Erythroblast (primary cell): ENCODE measurements at places on chromosomes 7 and 10.

GRCh38 chr7:101099969-101100781, 14.9 kb downstream of the TRIM56 start:
- peak; percentile 97 for DNase-seq

DNA sequence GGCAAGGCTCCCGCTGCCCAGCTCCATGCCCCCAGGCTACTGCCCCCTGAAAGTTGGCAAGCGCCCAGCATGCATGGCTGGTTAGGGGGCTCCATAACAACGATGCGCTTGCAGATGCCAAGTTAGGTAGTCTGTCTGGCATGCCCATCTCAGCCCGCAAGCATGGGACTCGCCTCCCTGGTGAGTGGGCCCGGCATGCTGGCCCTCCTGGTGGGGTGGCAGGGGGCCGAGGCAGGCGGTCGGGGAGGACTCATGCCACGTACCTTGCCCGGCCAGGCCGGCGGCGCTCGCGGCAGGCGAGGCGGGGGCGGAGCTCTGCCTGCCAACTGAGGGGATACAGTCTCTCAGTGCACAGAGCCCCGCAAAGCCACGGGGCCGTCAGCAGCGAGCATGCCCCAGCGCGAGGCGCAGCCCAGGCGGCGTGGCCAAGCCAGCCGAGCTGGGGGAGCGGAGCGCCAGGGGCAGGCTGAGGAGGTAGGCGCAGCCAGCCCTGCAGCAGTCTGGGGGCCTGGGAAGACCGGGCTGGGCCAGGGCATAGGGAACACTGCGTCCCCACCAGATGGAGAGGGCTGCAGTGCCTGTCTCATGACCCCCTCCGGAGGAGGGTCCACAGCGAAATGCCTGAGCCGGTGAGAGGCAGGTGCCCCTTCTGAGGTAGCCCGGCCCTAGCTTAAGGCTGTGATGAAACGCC, 28.0 kb upstream of the NDST2 start:
- no peak for DNase-seq

DNA sequence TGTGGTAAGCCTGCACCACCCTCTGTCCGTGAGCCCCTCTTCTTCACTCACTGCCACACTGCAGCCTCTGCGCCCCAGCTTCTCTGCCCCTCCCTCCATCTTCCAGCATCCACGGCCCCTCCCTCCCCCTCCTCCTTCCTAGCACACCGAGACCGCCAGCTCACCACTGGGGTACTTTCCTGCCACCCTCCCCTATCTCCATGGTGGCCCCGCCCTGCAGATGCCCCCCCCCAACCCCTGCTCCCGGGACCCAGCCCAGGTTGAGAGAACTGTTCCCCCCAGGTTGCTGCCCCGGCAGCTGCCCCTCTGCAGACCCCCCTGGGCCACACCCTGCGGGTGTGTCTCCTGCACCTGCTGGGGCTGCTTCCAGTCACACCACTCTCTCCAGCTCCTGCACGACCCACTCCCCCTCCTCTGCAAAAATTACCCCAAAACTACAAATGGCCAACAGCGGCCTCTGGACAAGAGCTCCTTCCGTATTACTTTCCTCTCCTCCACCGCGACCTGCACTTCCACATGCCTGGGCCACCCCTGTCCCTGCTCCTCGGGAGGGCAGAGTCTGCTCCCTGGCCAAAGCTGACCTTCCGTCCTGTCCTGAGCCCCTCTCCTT, 209.2 kb upstream of the PPP2R2D start:
- DNase-seq: no peak

- no peak for DNase-seq
Measured at GRCh38 chr7:155558961-155559360, 12.6 kb upstream of the CNPY1 start.
